ENCODE measurements at places on chromosomes 2 and 18. TPM values are rescaled to one million over a fixed set of nuclear protein-coding genes. Genes with fewer than 3 reads are reported as not detected.

DNA sequence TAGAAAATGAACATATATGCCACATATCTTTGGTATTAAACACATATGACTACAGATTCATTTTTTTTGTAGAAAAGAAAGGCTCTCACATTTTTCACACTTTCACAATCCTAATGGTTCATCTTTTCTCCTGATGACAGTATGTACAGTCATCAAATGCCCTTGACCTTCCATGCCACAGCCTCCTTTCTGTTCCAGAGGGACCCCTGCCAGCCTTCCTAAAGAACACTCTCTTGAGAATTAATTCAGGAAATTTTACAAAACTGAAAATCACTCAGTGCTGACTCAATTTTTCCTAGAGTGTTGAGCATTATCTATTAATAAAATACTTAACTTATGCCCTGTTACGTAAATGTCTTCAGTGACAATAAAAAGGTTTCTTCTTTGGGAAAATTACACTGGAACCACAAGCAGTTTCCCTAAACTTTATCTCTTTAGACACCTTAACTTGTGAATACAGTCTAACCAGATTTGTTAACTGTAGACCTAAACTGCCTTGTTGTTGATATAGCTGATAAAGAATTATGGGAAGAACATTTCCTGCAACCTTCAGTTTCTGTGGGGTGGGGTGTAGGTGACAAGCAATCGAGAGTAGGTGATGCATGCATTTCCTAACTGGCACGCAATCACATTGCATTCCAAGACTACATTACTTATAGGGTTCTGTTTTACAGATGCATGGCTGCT, 15.3 kb upstream of the ACOXL start:
- DNase-seq = no peak

GRCh38 chr2:238256594-238257104, 16.8 kb upstream of the HES6 start:
- peak; percentile 71 for DNase-seq

GRCh38 chr18:77102259-77103040, 30.1 kb downstream of the MBP start:
- no peak for DNase-seq

- DNase-seq = no peak
Measured at GRCh38 chr18:72107647-72108383, 436.3 kb downstream of the CBLN2 start.

DNA sequence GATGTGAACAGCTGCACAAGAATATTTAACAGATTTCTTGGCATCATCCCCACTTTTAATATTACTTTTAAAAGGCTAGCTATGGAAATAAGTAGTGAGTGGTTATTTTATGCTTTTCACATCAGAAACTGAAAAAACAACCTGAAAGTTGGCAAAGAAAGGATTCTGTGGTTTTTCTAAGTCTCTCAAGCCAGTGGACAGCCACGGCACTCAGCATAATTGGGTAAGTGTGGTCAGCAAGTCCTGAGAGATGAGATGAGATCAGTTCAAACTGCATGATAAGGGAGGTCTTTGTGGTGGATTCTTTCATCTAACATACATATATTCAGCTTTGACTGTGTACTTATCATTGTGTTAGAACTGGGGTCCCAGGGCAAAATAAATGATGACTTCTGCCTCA, 105.2 kb downstream of the LYPD6B start:
- DNase-seq = no peak

DNA sequence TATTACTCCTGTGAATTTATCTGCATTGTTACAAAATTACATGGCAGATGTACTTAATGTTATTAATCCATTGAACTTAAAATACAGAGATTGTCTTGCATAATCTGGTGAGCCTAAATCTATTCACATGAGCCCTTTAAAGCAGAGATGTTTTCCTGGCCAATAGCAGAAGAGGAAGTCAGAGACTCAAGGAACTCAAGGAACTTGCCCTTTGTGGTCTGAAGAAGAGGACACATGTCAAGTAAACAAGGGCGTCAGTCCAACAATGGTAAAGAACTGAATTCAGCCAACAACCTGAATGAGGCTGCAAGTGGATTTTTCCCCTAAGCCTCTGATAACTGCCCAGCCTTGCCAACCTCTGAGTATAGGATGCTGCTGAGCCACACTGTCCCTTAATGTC, 356.3 kb upstream of the PKDCC start:
- no peak for DNase-seq

DNA sequence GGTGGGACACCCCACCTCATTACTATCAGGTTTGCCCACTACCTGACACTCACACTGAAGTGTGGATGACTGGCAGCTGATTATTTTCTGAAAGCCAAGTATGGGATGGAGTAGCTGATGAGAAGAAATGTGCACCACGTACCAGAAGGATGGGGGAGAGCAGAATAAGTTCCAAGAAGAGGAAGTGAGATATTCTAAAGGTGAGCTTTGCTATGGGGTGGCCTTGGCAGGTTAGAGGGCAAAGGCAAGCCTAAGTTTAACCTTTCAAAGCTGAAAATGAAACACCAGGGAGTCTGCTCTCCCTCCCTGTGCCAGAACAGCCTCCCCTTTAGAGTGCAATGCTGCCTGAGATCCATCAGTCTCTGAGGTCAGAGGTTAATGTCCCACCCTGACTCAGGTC, 196.1 kb upstream of the OSR1 start:
- DNase-seq = no peak

GRCh38 chr2:183610724-183611123, 486.5 kb downstream of the NUP35 start:
- DNase-seq = no peak

The CYP27A1 gene
- total RNA-seq = 15.8 TPM

The SPIRE1 gene
- 23.0 TPM for total RNA-seq

The USP40 gene
- total RNA-seq = 24.8 TPM

The TBR1 gene
- total RNA-seq = not detected

The SYT4 gene
- total RNA-seq = not detected

The GNLY gene
- total RNA-seq = not detected

The FAM237A gene
- total RNA-seq = not detected
